ENCODE measurements at places on chromosomes 3 and 15.

DNA sequence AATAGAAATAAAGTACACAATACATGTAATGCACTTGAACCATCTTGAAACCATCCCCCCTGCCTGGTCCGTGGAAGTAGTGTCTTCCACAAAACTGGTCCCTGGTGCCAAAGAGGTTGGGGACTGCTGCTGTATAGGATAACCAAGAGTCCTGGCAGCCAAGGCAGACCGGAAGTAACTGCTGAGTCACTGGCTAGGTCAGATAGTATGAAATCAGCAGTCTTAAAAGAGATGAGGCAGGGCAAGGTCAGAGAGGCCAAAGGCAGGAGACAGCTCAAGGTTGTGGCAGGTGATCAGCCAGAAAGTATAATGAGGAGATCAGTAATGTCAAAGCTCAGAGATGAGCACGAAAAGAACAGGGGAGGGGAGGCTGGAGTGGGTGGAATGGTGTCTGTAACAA is 60.2 kb downstream of the MAP3K13 start:
- no peak for DNase-seq

DNA sequence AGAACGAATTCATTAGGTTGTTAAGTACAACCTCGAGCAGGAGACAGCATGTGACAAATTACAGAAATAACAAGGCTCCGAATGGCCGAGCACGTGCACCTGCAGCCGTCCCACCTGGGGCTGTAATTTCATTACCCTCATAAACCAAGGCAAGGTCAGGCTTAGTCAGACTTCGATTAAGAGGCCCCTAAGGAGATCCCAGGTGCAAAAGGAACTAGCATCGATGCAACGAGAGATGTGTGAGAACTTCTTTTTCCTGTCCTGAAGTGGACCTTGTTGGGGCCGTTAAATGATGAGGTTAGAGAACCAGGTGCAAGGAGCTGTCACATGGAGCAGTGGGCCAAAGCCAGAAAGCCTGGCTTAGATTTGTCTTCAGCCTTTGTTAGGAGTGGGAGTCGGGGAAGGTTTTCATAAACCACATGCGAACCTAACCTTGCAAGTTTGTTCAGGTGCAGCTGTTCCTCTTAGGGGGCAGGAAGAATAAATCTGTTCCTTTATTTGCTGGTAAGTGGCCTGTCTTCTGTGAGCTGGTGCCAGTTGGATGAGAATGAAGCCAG is 559.9 kb upstream of the MCTP2 start:
- DNase-seq: no peak

DNA sequence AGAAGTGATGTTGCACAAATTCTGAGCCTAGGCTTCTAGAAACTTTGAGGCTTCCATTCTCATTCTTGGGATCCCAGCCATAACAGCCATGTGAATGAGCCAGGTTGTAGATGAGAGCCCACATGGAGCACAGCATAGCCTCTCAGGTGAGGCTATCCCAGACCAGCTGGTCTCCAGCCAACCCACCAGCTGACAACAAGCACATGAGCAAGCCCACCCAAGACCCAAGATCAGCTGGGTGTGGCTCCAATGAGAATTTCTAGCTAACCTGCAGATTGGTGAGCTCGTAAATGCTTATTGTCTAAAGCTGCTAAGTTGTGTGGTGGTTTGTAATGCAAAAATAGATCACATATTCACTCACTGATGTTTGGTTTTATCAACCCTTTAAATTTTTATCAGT is 14.4 kb downstream of the KY start:
- DNase-seq: no peak

- no peak for DNase-seq
Measured at GRCh38 chr3:64008487-64009351, 14.6 kb downstream of the PSMD6 start.

DNA sequence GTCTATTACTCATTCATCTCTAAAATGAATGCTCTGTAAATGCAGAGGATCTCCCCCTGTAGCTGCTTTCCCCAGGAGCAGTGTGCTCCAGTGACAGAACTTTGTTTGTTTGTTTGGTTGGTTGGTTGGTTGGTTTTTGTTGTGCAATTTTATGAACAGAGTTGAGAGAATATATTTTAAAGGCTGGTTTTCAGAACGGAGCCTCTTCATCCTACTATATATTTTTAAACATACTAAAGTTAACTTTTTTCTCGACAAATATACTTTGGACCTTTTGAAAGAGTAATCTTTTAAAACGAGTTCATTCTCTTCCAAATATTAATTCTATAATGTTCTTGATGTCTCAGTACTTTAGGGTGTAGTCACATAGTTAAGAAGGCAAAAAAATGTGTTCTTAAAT is 20.2 kb downstream of the RYR3 start:
- DNase-seq: no peak

DNA sequence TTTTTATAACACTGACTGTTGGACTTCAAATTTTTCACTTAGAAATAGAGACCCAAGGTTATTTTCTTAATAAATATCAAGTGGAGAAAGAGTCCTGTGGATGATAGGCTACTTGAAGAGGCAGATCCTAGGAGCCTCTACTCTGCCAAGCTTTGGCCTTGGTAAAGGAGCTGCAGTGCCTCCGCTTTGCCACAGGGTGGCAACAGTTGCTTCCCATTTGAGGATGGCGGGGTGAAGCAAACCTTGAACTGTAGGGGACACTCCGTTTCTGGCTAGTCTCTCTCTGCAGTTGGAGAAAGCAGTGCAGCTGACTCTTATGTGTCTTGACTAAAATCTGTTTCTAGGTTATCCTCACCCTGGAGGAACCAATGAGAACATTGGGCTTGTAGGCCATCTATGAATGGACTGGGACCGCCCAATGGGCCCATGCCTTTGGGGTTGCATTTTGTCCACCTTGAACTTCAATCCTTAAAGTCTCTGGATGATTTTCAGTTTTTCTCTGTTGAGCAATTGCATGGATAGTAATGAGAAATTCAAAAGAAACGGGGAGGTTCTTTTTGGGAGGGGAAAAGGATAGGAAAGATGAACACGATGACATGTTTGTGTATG is 9.8 kb downstream of the SCG5 start:
- DNase-seq: no peak

DNA sequence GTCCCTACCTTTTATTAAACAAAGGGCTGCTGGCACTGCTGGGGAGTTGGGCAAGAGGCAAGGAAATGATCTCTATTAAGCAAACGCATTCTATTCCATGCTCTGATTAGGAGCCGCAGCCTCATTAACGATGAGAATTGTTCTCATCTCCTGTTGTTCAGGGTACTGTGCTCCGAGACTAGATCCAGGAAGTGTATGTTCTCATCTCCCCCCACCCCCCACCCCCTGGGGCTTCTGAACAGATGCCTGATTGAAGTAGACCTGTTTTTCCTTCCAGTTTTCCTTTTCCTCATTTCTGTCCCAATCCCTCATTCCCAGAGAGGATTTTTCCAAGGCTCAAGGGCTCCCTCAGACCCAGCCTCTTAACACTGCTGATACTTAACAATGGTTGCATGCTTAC is 81.6 kb upstream of the FEZF2 start:
- DNase-seq: no peak

GRCh38 chr3:197430934-197431333 is 124.8 kb downstream of the BDH1 start:
- no peak for DNase-seq

- DNase-seq: no peak
Measured at GRCh38 chr3:99114565-99115291, 213.2 kb upstream of the DCBLD2 start.

- no peak for DNase-seq
Measured at GRCh38 chr3:13879946-13880810, at the start of gene WNT7A. Gene WNT7A, minus strand, starts transcription at chr3:13880071. Its CDS starts 255 bp downstream, at chr3:13879816.

- DNase-seq: no peak
Measured at GRCh38 chr15:32053719-32054118, 23.4 kb downstream of the CHRNA7 start.

GRCh38 chr3:175749981-175750380 is 890.8 kb downstream of the NAALADL2 start:
- no peak for DNase-seq

DNA sequence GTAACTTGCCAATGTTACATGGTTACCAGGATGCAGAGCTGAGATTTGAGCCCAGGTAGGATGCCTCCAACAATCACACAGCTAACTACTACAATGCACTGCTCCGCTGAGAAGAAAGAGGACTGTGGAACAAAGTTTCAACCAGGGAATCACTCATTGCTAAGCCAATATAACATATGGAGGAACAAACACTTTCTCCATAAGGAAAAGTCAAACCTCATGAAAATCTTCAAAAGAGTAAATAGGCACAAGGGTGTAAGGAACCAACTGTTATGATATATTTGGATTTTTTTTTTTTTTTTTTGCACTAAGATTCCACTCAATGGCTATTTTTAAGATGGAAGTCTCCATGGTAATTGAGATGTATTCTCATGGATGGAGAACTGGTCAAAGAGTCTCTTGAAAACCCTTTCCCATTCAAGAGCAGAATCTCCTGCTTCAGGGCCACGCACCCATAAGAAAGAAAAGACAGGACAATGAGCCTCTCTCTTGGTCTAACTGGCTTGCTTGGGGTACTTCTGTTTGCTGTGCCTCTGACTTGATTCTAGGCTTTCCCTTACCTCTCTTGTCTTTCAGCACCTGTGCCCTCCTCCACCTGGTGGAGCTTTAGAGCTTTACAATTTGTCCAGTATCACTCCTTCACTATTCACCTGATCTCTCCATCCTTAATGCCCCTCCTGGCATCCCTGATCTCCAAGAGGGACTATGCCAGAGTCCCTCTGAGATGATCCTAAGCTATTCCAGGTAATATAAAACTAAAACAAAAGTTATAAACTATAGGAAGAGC is 252.8 kb downstream of the NTRK3 start:
- no peak for DNase-seq

DNA sequence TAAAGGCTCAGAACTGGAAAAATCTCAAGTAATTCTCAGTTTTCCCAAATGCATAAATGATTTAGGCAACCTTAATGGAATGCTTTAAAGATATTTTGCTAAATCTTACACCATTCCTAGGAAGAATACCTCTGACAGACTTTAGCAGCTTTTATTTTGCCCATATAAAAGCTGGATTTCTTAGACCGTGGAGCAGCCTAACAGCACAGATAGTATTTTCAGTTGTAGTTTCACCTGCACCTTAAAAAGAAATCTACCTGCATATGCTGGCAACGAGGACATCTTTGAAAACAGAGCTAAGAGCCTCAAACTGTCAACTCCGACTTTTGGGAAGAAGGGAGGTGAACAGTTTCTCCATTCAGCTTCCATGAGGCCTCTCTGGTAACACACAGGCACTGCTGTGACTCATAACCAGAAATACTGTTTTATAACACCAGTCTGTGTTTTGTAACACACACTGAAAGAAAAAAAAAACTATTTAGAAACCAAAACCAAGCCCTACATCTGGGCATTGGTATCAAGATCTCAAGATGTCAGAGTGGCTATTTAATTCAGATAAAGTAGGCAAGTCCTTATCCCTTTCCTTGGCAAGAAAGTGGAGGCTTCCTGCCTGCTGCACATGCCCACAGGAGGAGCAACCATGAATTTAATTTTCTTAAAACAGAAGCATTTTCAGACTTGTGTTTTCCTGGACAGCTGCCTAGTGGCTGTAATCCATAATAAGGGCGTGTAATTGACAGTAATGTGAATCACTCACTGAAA is 181.5 kb upstream of the ICE2 start:
- DNase-seq: no peak

GRCh38 chr15:34160735-34161134 is 49.2 kb downstream of the KATNBL1 start:
- DNase-seq: no peak

DNA sequence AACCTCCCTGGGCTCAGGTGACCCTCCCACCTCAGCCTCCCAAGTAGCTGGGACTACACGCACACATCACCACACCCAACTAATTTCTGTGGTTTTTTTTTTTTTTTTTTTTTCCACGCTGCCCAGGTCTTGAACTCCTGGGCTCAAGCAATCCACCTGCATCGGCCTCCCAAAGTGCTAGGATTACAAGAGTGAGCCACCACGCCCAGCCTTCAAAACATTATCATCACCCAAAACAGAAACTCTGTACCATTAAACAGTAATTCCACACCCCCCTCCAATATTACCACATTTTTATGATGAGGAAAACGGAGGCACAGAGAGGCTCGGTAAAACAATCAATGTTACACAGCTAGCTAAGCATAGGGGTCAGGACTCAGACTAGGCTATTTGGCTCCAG is 4.0 kb downstream of the IMP3 start:
- no peak for DNase-seq

DNA sequence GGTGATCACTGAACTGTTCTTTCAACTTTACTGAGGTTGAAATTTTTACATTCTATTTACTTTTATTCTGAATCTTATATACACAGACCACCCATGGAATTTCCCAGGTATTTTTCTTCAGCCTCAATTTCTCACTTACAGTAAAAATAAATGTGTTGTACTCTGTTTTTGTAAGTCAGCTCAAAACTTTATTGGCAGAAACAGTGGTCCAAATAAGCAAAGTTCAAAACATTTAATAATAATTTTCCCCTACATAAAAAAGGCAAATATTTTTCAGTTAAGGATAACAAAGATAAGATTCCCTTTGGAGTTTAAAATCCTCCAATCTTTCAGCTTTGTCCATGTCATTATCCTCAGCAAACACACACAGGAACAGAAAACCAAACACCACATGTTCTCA is 738.0 kb downstream of the FHIT start:
- DNase-seq: no peak

GRCh38 chr15:75452364-75452864 is 924 bp upstream of the SIN3A start:
- DNase-seq: peak; percentile 27

- DNase-seq: no peak
Measured at GRCh38 chr3:169403855-169404519, 259.5 kb downstream of the MECOM start.

Data from DMS79 (cell line).